Choroid plexus epithelial cell (primary cell): ENCODE measurements at places on chromosomes 4 and X.
A peak's percentile ranks its signal among the peaks of the same experiment; 100 is the strongest.

DNA sequence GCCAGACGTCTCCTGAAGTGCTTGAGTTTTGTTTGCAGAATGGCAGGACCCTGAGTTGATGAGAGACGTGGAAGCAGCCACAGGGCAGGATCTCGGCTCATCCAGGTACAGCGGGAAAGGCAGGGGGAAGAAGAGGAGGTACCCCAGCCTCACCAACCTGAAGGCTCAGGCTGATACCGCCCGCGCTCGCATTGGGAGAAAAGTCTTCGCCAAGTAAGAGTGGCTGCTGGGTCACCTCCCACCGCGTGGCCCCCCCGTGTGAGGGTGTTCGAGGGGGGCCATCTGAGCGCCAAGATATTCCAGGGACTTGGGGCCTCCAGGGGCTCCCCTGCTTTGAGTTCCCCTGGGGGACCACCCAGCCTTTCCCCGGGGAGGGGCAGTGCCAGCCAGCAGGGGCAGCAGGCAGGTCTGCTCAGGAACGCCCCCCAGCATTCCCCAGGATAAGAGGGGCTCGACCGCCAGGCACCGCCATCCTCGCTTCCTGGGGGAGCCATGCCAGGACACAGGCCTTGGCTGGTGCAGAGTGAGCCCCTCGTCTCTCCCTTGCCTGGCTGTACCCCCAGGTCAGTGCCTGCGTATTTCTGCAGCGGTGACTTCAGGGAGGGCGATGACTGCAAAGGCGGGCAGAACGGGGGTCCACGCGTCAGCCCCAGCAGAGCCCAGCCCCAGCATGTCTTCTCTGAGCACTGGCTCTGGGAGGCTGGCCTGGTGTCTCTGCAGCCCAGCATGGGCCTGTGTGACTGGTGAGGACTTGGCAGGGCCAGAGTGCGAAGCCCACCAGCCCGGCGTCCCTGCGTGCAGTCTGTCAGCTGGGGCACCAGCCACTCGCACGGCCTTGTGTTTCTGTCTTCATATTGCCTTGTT lies 22.3 kb downstream of the NKX1-1 start:
- DNase-seq, result no peak

DNA sequence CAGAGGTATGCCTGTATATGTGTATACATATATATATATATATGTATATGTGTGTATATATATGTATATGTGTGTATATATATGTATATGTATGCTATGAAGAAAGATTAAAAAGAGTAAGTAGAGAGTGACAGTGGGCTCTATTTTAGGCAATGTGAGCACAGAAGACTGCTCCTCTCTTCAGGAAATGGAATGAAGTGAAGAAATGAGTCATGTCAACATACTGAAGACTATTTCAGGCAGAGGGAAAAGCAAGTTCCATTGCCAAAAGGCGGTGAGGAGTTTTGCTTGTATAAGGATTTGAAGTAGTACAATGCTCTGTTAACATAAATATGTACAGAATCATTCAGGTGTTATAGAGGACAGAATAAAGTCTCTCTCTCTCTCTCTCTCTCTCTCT lies 773.2 kb upstream of the FTHL17 start:
- peak; percentile 16 for DNase-seq

GRCh38 chrX:9581771-9582385 lies 117.0 kb downstream of the TBL1X start:
- peak; percentile 18 for DNase-seq

- no peak for DNase-seq
Measured at GRCh38 chr4:165111906-165112367, 723 bp downstream of the TMEM192 start.

- no peak for DNase-seq
Measured at GRCh38 chr4:127217586-127218229, 415.0 kb upstream of the INTU start.

DNA sequence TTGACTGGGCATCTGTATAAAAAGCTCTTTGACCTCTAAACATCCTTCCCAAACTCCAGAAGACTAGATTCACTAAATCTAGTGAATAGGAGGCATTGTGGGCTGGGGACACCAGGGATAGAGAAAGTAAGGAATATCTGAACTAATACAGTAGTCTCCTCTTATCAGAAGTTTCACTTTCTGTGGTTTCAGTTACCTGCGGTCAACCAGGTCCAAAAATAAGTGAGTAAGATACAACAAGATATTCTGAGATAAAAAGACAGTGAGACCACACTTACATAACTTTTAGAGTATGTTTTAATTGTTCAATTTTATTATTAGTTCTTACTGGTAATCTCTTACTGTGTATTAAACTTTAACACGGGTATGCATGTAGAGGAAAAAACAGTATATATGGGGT lies 376.5 kb downstream of the HNRNPD start:
- no peak for DNase-seq

- no peak for DNase-seq
Measured at GRCh38 chrX:153935326-153935851, 552 bp upstream of the NAA10 start.

DNA sequence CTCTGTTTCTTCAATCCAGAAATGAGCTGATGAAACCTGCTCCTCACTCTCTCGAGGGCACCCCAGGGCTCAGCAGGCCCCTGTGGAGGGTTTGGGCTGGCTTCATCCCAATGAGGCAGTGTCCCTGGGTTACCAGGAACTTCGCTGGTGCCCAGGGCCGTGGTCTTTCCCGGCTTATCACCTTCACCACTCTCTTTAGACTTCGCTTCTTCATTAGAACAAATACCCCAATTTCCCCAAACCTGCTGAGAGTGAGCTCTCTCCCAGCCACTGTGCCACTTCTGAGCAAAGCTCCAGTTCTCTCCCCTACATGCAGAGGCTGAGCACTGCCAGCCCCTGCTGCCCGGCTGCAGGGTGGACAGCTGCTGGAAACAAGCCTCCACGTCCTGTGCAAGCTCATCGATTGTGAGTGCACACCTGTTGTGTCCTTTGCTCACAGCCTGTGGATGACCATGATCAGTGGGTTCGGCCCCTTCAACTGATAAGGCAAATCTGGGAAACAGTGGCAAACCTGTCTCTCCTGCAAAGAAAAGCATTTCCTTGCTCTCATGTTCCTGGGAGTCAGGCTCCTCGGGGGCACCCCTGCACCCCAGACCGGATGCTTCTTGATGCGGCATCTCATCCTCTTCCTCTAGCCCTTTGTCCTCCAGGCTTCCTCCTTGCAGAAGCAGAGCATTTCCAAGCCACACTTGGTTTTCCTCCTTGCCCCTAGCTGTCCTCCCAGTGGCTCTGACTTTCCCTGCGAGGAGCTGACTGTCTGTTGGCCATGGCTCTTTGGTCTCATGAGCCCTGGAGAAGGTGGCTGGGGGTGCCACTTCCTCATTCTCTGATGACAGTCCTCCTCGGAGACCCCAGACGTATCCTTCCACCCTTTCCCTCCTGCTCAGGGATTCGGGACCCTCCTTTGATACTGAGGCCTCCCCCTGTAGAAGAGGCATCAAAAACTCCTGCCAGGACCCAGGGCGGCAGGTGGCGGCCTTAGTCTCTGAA lies 28.7 kb downstream of the C4orf50 start:
- no peak for DNase-seq

DNA sequence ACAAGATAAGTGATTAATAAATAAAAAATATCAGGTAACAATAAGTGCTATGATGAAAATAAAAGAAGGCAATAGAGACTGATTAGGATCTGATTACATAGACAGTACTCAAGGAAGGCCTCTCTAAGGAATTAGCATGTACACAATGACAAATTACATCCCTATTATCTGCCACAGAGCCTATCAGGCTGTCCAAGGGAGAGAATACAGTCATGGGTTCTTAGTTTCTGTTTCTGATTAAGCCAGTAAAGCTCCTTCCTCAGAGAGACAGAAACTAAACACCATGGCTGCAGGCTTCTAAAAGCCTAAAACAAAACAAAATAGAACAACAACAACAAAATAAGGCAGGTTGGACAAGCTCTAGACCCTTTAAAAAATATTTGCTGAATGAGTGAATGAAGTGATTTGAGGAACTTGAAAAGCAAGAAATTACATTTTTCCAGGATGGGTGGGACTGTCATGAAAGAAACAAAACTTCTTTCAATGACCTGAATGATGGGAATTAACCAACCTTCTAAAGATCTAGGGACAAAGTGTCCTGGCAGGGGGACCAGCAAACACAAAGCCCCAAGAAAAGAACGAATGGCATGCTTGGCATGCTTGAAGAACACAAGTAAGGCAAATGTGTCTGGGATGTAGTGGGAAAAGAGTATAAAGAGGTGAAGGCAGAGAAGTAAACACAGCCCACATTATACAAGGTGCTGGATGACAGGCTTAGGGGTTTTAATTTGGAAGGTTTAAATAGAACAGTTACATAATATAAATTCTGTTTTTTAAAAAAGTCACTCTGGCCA lies 44.1 kb downstream of the NAA11 start:
- DNase-seq, result no peak

- DNase-seq, result peak; percentile 39
Measured at GRCh38 chr4:181819946-181820345, 423.3 kb upstream of the TENM3 start.

- peak; percentile 93 for DNase-seq
Measured at GRCh38 chr4:151226004-151226932, 50.7 kb upstream of the PRSS48 start.

DNA sequence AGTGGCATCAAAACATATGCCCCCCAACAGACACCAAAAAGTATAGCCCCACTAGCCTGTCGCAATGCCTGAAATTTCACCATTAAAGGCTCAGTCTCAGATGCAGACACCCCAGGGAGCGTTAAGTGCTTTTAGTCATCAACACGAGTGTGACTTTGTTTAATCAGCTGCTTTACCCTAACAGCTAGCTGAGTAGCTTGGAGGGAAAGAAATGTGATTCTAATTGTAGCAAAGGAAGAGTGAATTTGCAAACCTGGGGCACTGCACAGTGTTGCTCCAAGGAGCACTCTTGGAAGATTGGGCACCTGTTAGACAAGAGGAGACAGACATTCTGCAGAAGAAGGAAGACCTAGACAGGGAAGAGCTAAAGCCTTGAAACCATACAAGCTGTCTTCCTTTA lies 145.1 kb downstream of the BEND2 start:
- no peak for DNase-seq

- DNase-seq, result peak; percentile 60
Measured at GRCh38 chr4:25440478-25441030, 63.5 kb downstream of the ANAPC4 start.

GRCh38 chrX:24245202-24245601 lies 68.7 kb downstream of the SUPT20HL2 start:
- peak; percentile 24 for DNase-seq

- DNase-seq, result no peak
Measured at GRCh38 chr4:40475609-40476008, 140.5 kb downstream of the CHRNA9 start.

GRCh38 chrX:15269618-15270521 lies at the start of gene ASB9:
TSS of gene ASB9 (minus strand) at chrX:15270083. CDS start at chrX:15269874, 209 bp downstream.
- DNase-seq, result peak; percentile 82

GRCh38 chrX:48626401-48627298 lies 29.4 kb downstream of the WDR13 start:
- peak; percentile 33 for DNase-seq

DNA sequence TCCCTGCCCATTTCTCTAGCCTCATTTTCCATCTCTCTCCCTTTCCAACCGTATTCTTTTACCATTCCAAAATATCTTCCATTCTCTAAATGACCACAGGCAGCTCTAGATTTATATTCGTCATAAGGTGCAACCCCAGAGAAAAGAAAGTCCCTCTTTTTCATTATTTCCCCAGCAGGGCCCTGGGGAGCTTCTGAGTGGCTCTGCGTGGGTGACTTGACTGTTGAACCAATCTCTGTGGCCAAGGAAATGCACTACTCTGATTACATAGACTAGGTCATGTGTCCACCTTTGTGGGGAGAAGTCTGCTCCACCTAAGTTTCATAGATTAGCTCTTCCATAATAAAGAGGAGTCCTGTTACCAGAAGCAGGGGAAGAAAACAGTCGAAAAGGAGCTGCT lies 51.4 kb downstream of the ATOH1 start:
- no peak for DNase-seq

- DNase-seq, result no peak
Measured at GRCh38 chr4:110139815-110140214, 58.6 kb downstream of the ELOVL6 start.

DNA sequence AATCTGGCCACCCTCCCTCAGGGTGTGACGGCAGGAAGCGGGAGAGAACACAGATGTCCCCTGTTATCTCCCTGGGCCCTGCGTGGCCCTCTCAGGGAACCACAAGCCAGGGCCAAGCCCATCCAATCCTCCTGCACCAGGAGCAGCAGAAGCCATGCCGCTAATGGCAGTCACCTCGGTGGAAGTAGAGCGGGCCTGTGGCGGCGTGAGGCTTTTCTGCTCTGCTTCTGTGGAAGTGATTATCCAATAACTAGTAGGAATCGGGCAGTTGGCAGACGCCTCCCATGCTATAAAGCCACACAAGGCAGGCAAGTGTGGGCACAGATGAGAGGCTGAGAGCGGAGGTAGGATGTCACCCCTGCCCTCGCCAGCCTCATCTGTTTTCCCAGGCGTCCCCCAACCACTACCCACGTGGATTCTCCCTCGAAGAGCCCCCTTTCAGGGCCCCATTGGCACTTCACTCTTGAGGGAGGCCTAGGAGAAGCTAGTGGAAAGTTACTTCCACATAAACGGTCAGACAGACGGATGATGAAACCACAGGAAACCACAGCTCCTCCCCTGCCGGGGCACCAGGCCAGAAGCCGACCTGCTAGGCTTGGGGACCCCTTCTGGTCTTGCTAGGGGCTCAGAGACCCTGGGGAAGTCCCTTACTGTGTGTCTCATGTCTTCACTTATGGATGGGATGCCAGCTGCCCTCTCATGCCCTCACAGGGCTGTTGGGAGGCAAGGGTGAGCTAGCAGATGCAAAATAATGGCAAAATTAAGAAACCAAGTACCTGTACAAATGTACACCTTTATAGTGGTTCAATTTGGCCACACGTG lies 18.8 kb upstream of the TMSB4X start:
- DNase-seq, result peak; percentile 91
